ENCODE measurements at places on chromosomes 12 and 14.

GRCh38 chr14:93133464-93133863 lies 17.7 kb upstream of the ITPK1 start:
- no peak for DNase-seq

GRCh38 chr12:52945389-52946232 lies 3.3 kb upstream of the KRT18 start:
- no peak for DNase-seq

DNA sequence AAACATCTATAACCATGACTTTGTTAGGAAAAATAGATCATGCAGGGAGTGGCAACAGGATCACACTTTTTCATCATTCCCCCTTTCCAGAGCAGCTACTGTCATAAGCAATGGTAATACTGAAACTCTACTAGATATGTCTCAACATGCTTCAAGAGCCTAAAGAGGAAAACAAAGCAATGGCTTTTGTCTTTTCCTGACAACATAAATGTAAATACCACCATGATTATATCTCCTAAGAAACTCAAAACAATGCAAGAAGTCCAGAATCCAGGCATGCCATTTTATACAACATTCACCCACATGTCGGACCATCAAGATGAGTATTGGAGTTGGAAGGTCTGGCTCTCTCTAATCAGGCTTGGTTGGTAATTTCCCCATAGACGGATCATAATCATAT lies 78.7 kb downstream of the KIF21A start:
- DNase-seq = no peak

DNA sequence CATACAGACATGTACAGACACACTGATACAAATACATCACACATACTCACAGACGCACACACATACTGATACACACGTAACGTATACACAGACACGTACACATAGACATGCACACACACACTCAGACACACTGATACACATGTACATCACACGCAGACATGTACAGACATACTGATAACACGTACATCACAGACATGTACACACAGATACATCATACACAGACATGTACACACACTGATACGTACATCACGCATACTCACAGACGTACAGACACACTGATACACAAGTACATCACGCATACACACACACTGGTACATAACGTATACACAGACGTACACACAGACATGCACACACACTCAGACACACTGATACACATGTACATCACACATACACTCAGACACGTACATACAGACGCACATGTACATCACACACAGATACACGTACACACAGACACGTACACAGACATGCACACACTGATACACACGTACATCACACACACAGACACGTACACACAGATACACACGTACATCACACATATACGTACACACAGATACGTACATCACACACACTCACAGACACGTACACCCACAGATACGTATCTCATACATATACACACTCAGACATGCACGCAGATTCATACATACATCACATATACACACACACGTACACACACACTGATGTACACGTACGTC lies 5.1 kb downstream of the ZNF605 start:
- DNase-seq = no peak

DNA sequence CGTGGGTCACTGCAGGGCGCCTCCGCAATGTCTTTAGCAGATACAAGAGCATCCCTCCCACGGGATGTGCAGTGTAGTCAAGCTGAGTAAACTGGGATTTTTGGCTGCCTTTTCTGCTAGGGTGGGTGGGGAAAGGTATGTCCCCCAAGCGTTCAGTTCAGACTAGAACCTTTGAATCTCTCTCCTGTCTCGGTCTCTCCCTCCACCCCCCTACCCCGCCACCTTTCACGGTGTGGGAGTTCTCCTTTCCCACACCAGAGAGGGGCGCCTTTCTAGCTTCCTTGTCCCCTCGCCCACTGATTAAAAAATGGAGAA lies 525 bp upstream of the FAR2 start:
- no peak for DNase-seq

DNA sequence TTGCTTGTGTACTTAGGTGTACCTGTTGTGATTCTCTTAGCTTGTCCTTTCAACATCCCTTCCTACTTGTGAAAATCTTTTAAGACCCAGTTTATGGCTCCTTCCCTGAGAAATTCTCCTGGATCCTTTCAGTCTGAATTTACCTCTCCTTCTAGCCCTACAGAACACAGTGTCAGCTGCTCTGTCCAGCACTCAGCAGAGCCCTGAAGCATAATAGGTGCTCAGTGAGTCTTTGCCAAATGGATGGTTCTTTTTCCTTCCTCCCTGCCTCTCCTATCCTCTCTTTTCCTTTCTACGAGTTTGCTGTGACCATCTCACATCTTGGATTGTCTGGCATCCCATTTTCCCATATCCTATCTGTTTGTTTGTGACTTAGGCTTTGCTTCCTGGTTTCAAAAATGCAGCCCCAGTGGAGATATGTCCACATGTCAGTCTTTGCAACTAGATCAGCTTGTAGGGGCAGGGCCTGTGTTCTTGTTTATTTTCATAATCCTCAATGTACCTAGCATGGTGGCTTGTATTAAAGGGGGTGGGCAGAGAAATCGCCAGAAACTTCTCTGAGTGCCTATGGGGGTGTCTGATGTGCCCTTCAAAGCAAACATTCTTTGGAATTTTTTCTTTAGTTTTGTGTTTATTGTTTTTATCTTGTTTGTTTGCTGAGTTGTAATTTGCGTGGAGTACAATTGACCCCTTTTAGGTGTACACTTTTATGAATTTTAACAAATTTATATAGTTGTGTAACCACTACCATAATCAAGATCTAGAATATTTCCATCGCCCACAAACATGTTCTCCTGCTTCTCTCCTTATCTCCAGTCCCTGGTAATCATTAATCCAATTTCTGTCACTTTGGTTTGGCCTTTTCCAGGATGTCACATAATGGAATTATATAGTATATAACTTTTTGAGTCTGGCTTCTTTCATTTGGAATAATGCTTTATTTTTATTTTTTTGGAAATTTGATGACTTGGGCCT lies 62.8 kb downstream of the SMOC1 start:
- no peak for DNase-seq

DNA sequence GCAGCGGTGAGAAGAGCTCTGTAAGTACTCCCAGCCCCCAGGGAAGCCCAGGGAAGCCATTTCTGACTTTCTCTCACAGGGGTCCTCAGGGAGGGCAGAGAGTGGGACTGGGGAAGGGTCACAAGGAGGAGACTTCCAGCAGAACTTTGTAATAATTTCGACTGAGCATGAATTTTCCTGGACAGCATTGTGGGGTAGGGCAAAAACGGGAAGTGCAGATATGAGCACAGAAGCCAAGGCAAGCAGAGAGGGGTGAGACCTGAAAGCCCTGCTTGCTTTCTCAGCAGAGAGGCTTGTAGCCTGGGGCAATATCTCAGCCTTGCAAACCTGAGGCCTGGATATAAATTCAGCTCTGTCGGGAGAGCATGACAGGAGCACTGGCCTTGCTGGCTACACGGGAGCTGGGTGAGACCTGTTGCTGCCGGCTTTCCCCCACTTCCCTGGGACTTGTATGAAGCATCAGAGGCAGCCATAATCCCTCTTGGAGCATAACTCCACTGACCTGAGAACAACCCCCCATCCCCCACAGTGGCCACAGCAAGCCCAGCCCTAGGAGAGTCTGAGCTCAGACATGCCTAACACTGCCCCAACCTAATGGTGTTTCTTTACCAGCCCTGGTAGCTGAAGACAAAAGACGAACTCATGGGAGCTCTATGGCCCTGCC lies 9.8 kb upstream of the IQSEC3 start:
- no peak for DNase-seq

- no peak for DNase-seq
These were observed 13.4 kb downstream of the BTG1 start for GRCh38 chr12:92132288-92132687.

GRCh38 chr12:26833743-26834490 lies 923 bp upstream of the ITPR2 start:
- DNase-seq = peak; percentile 16

- no peak for DNase-seq
These were observed 19.1 kb upstream of the FOS start for GRCh38 chr14:75259510-75259855.

- no peak for DNase-seq
These were observed 143.4 kb downstream of the HMGA2 start for GRCh38 chr12:65967696-65968095.

- DNase-seq = no peak
These were observed 18.1 kb downstream of the CAMKK2 start for GRCh38 chr12:121278169-121279070.

- no peak for DNase-seq
These were observed 47.6 kb upstream of the ATP2B1 start for GRCh38 chr12:89756194-89756584.

DNA sequence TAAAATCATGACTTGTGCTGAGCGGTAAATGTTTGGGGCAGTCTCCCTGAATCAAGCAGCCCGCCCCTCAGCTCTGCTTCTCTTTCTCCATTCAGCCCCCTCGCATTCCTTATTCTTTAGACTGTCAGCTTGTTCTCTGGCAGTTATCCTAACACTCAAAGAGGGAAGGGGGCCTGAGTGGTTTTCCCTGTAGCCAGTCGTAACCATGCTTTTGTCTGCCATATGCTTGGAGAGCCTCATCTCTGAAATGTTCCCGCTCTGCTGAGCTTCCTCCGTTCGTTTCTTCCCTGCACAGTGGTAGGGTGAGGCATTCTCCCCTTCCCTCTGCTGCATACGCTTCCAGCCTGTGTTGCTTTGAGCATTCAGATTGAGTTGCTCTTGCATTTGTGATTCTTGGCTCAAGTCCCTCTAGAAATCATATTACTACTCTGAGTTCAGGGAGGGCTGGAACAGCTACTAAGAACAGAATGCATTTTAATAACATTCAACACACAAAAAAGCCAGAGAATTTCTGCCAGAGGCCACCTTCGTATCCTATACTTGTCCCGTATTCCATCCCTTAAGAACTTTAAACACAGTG lies 119.7 kb downstream of the FBXL14 start:
- DNase-seq = no peak

DNA sequence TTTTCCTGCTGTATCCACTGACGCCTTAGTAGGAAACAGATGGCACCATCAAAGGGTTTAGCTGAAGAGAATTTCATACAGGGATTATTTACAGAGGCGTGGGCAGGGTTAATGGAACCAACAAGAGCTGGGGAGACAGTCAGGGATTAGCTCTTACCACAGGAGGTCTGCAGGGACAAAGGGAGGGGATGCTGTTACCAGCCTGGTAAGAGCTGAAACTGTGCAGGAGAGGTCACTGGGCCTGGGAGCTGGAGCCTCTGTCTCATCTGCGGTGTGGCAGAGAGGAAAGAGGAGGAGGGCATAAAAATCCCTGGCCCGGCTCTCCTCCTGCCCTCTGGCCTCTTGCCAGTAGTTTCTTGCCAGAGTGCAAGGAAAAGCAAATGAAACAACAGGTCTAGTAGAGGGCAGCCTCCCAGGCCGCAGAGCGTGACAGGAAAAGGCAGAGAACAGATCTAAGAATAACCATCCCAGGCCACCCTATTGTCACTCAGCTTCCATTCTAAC lies 18.9 kb upstream of the POC1B start:
- DNase-seq = no peak

- no peak for DNase-seq
These were observed 47.4 kb upstream of the FLRT2 start for GRCh38 chr14:85482552-85482951.

DNA sequence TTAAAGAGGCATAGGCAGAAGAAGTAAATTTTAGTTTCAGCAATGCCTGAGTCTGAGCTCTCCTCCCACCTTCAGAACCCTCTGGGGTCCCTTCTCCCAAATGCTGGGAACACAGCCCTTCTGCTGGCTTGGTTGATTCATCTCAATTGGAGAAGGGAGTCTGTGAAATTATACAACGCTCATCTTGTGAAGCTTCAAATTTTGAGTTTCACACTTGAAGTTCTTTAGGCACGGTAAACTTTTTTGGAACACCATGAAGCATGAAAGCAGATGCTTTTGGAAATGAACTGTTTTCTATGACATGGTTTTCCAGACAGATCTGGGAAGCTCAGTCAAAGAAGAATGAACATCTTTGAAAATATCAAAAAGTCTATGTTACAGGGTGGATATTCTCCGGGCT lies 69.9 kb downstream of the TBK1 start:
- no peak for DNase-seq

GRCh38 chr12:115799610-115800009 lies 477.9 kb downstream of the MED13L start:
- DNase-seq = no peak

DNA sequence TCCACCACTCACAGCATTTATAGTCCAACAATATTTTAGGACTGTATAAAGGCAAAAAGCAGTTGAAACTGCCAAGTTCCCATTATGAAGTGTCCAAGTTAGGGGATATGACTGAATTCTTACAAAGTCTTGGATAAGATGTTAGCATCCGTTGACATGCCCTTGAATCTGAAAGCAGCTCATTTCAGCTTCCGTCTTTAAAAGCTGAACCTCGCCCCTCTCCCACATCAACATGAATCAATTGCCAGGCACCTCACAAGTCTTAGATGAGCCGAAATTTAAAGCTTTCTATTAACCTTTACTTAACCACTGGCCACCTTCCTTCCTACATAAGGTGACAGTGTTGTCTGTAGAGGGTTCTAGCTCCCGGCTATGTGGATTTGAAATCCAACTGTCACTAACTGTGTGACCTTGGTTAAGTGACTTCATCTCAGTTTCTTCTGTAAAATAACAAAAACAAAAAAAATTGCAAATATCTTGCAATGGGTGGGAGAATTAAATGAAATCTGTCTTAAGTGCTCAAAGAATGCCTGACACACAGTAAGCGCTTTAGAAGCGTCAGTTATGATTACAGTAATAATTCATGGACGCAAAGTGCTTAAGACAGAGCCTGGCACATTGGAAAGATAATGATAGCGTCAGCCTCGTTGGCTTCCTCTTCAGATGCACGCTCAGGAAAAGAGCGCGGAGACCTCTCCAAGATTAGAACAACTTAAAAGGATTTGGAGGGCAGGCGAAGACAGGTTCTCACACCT lies 1.2 kb downstream of the PPP1CC start:
- no peak for DNase-seq

DNA sequence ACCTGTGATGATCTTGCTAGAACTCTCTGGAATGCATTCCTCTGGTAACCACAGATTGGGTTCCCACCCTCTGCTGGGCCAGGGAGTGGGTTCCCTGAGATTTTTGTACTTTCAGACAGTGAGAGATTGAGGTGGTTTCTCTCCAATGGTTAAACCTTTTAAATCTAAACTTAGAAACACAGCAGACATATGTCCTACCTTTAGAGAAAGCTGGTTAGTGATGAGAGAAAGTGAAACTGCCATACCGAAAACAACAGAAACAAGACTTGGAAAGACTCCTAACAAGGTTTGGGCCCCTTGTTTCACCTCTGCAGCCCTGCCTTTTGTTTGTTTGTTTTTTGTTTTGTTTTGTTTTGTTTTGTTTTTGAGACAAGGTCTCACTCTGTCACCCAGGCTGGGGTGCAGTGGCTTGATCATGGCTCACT lies 9.7 kb upstream of the SGPP1 start:
- no peak for DNase-seq

GRCh38 chr14:88535149-88535548 lies 19.7 kb downstream of the PTPN21 start:
- no peak for DNase-seq

All from effector CD4-positive, alpha-beta T cell (primary cell).